ENCODE measurements at places on chromosomes 11 and 22.

- no peak for DNase-seq
Measured at GRCh38 chr11:122165607-122166371, 49.8 kb upstream of the BLID start.

GRCh38 chr22:27878541-27878940 is 40.5 kb downstream of the PITPNB start:
- DNase-seq = no peak

GRCh38 chr11:86931548-86932258 is 23.5 kb downstream of the FZD4 start:
- DNase-seq = no peak

GRCh38 chr11:33734441-33735270 is 1.6 kb downstream of the CD59 start:
- DNase-seq = no peak

GRCh38 chr11:71940561-71941219 is 11.8 kb downstream of the RNF121 start:
- DNase-seq = no peak

DNA sequence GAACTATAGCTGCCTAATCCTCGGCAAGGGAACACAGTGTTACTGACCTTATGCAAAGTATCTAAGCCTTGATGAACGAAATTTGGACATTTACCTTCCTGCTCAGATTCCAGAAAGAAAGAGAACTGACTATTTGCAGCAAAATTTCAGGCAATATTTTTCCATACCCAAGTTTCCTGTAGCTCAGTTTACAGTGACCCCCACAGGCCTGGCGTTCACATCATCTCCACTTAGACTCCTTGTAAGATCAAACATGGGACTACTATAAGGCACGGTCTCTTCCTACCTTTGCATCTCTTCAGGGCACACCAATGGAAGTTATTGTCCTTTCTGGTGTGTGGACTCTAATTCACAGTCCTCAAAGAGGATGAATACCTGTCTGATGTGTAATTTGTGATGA is 21.1 kb downstream of the MS4A6A start:
- no peak for DNase-seq

DNA sequence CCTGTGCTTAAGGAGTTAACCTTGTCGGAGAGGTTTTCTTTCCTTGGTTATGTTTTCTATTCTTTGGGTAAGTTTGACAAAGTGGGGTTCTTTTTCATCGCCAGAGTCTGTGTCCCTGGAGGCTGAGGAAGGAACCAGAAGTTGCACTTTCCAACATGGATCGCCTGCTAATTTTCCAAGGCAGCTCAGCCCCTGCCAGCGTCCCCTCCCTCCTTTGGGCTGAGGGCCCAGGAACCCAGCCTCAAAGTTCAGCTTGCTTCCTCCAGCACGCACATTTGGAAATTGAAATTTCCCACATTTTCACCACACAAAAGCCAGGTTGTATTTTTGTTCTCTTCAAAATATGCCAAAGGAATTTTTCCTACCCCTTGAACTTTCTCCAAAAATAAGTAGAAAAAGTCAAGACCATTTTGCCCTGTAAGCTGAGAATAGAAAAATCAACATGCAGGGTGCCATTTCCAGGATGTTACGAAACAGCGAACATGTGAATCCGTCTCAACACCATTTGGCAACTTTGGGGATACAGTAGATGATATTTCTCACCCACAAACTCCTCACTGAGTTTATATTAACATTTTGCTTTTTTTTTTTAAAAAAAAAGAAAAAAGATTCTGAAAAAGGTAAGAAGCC is 343.5 kb downstream of the TENM4 start:
- no peak for DNase-seq

DNA sequence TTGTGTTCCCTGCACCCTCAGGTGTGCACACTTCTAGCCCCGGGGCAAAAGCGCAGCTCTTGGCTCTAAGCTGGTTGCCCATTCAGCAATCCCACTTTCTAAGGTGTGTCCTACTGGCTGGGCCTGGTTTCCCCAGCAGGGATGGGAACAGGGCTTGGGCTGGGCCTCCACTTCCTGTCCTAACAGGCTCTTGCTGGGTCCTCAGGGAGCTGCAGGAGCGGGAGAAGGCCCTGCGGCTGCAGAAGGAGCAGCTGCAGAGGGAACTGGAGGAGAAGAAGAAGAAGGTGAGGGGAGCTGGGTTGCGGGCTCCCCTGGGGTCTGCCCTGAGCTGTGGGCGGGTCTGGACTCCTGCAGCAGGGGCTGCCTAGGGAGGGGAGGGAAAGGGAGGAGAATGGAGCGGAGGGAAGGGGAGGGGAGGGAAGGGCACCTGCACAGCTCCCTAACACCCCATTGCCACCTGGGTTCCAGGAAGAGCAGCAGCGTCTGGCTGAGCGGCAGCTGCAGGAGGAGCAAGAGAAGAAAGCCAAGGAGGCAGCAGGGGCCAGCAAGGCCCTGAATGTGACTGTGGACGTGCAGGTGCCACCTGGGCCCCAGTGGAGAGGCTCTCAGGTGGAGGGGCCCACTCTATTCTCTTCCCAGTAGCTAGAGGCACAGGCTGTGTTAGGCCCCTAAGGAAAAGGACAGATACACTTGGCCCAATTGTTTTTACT is 24.6 kb downstream of the INCENP start:
- DNase-seq = no peak

DNA sequence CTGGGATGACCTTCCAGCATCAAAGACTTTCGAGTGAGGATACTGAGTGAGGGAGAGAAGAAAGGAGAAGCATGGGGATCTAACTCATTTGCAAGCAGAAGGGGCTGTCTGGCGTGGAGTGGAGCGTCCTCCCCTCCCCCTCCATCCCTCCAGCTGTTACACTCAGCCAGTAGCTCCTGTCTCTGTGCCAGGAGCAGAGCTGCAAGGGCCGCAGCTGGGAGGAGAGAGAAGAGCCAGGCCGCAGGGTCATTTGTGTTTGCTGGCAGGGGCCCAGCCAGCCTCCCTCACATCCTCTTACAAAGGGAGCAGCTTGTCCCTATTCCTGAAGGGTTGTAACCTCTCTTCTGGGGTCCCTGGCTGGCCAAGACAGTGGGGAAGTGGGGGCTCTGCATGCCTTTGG is 57.9 kb downstream of the NECTIN1 start:
- DNase-seq = no peak

DNA sequence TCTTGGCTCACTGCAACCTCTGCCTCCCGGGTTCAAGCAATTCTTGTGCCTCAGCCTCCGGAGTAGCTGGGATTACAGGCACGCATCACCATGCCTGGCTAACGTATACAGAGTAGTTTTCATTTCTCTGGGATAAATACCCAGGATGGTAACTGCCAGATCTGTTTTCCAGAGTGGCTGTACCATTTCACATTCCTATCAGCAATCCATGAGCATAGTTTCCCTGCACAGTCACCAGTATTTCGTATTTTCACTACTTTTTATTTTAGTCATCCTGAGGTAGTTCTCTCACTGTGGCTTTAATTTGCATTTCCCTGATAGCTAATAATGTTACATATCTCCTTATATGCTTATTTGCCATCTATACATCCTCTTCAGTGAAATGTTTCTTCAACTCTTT is 11.0 kb upstream of the SCARF2 start:
- no peak for DNase-seq

DNA sequence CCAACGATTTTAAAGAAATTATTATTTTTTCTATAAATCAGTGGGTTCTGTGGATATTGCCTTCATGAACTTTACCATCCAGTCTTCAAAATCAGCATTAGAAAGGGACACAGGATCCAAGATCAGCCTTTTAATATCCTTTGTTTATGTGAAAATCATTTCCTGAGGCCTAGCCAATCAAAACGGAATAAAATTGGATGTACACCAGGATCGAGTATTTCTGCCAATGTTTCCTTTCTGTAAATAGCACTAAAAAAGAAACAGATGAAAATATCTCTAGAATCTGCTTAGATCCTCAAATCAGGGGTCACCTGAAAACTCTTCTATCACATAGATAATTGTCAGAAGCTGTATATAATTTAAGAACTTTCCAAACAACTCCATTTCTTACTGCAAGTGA is 1598.5 kb downstream of the LRRC4C start:
- DNase-seq = no peak

- DNase-seq = no peak
Measured at GRCh38 chr11:45229401-45230020, 56.6 kb downstream of the SYT13 start.

- DNase-seq = no peak
Measured at GRCh38 chr22:40281717-40282116, 64.6 kb upstream of the ADSL start.

DNA sequence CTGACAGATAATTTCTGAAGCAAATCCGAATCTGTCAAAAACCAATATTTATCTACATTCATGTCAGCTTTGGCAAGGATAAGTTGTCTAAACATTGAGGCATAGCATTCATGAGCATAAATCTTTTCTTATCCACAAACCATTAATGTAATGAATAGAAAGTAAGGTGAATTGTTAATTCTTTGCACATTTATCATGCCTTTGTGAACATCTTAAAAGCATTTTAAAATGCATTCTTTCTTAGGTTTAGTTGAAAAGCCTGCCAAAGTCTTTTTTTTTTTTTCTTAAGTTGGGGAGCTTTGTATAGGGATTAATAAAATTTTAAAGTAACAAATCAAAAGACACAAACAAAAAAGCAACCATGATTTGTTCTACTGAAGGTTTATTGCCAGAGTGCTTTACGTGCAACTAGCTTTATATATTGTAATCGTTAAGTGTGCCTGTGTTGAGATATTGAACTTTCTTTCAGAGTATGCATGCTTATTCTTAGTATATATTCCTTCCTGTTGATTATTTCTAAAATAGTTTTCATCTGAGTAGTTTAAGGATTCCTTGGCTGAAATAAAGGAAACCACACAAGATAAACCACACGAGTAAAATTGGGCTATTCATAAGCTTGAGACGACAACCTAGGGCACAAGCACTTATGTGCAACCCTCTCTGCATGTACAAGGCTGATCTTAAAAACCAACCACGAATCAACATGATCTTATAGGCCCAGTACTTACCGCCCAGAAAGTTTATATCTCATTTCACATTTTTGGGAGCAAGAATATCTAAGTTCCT is 1110.9 kb upstream of the CNTN5 start:
- no peak for DNase-seq

DNA sequence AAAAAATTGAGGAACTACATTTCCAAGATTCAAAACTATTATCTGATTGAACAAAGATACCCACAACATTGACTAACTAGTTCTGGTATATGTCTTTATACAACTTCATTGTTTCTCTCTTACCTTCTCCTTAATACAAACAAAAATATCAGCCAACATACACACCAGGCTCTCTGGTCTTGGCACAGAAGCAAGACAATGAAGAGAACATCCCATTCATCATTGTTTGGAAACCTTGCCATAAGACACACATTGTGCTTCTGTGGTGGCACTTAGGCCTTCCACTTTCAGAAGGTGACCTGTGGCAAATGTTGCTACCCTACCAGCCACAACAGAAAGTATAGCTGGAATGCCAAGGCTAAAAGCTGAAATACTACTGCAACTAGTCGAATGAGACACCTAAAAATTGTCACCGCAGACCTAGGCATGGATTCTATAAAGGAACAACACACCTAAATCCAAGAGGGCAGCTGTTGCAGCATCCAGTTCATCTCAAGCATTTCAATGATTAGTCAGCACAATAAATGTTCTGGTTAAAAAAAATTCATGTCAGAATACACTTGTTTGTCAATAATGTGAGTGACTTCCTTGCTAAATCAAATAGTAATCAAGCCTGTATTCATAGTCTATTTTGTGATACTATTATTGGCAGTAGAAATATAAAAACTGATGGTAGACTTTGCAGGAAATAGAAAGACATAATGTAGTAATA is 26.3 kb downstream of the MAP6 start:
- no peak for DNase-seq

DNA sequence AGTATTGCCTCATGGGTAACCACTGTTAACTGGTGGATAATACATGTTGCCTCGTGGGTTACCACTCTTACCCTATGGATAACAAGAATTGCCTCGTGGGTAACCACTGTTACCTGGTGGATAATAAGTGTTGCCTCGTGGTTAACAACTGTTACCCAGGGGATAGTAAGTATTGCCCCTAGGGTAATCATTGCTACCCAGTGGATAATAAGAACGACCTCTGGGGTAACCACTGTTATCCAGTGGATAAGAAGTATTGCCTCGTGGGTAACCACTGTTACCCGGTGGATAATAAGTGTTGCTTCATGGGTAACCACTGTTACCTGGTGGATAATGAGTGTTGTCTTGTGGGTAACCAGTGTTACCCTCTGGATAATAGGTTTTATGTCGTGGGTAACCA is 28.1 kb upstream of the NXPE4 start:
- DNase-seq = no peak

GRCh38 chr11:119759324-119759723 is 30.3 kb upstream of the NECTIN1 start:
- no peak for DNase-seq

DNA sequence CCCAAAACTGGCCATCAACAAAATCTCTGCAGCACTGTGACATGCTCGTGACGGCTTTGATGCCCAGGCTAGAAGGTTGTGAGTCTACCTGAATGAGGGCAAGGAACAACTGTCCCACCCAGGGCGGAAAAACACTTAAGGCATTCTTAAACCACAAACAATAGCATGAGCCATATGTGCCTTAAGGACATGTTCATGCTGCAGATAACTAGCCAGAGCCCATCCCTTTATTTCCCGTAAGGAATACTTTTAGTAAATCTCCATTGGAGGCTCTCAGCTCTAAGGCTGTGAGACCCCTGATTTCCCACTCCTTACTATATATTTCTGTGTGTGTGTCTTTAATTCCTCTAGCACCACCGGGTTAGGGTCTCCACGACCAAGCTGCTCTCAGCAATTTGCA is 3.4 kb downstream of the CHORDC1 start:
- no peak for DNase-seq

DNA sequence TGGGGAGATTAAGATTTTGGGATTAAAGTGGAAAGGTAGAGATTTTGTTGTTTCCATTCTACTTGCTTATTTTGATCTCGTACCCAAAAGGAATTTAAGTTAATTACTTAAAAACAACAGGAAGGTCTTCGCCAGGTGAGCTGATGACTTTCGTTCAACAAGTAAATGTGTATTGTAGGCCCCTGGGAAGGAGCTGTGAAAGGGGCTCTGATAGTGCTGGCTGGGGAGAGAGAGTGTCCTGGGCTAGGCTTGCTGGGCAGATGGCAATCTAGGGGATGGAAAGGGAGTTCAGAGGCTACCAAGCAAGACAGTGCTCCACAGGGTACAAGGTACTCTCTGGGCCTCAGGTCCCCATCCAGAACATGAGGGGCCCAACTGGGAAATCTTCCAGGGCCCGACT is 189.4 kb downstream of the CEP164 start:
- no peak for DNase-seq

GRCh38 chr11:129283141-129283540 is 91.0 kb upstream of the ARHGAP32 start:
- no peak for DNase-seq

DNA sequence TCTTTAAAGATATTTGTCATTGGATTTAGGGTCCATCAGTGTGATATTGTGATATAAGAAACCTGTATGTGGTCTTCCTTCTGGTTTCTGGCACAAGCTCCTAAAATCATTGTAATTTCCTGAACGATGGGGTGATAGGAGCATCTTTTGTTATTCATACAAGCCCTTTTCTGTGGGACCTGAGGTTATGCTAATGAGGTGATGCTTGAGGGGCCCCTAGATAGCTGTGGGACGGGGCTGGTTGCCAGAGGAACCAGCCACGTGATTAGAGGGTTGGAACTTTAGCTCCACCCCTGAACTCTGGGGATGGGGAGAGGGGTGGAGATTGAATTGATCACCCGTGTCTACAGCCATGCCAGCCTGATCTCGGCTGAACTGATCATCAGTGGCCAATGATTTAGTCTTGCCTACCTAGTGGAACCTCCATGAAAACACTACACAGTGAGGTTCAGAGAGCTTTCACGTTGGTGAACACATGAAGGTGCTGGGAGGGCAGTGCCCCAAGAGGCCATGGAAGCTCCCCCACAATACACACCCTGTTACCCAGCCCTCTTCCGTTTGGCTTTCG is 62.8 kb downstream of the BCR start:
- peak; percentile 48 for DNase-seq

Measured in stimulated activated CD8-positive, alpha-beta memory T cell treated with anti-CD3 and anti-CD28 coated beads, Interleukin-4, amount 100 ng/mL, for 1 hour (primary cell).